ENCODE measurements at places on chromosomes 1 and 21. TPM values are rescaled to one million over a fixed set of nuclear protein-coding genes. Genes with fewer than 3 reads are reported as not detected.

The FCGR1A gene
- total RNA-seq, result not detected

GRCh38 chr1:184012187-184012586, 25.3 kb downstream of the COLGALT2 start:
- no peak for DNase-seq

- DNase-seq, result no peak
Measured at GRCh38 chr1:157995583-157996169, 2.2 kb downstream of the KIRREL1 start.

GRCh38 chr21:37513383-37513782, 146.8 kb downstream of the DYRK1A start:
- DNase-seq, result no peak

- DNase-seq, result no peak
Measured at GRCh38 chr1:83864991-83865390, 133.9 kb downstream of the TTLL7 start.

The TACSTD2 gene
- total RNA-seq, result not detected

- DNase-seq, result no peak
Measured at GRCh38 chr21:15275615-15276235, 210.9 kb upstream of the NRIP1 start.

The NTRK1 gene
- not detected for total RNA-seq

GRCh38 chr1:71885171-71885570, 397.2 kb downstream of the NEGR1 start:
- no peak for DNase-seq

DNA sequence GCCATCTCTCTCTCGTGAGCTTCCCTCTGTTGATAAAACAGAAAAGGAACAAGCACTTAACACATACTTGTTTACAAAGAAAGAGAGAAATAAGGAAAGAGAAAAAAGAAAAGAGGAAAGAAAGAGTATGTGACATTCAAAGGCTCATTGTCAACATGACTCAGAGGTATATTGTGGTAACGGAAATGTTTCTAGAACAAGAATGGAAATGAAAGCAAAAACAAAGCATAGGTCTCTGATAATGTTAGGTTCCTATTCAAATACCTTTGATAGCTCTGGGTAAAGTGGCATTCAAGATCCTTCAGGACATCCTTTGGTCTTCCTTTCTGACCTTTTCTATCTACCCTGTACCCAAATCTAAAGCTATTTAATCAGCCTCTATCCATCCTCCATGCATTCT, 67.4 kb upstream of the DMRTA2 start:
- DNase-seq, result no peak

The MR1 gene
- 5.0 TPM for total RNA-seq

DNA sequence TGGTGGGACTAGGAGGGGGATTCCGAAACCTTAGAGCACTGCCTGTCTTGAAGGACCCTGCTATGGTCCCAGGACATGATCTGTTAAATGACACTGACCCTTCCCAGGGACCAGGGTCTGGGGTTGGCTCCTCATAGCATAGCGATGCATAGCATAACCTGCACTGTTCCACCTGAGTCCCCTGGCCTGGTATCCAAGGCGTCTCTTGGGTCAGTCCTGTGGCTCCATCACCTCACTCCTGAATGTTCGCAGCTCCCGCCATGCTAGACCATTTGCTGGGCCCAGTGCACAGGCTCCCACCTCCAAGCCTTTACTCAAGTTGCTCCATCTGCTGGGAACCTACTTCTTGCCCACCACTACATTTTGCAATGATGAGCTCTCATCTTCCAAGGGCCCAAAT, 39.0 kb upstream of the MAGOH start:
- DNase-seq, result no peak

The CACYBP gene
- total RNA-seq, result 61.8 TPM

- DNase-seq, result no peak
Measured at GRCh38 chr1:190183588-190183987, 294.1 kb downstream of the BRINP3 start.

The RIMKLA gene
- total RNA-seq, result not detected

The ILDR2 gene
- total RNA-seq, result under 0.01 TPM

DNA sequence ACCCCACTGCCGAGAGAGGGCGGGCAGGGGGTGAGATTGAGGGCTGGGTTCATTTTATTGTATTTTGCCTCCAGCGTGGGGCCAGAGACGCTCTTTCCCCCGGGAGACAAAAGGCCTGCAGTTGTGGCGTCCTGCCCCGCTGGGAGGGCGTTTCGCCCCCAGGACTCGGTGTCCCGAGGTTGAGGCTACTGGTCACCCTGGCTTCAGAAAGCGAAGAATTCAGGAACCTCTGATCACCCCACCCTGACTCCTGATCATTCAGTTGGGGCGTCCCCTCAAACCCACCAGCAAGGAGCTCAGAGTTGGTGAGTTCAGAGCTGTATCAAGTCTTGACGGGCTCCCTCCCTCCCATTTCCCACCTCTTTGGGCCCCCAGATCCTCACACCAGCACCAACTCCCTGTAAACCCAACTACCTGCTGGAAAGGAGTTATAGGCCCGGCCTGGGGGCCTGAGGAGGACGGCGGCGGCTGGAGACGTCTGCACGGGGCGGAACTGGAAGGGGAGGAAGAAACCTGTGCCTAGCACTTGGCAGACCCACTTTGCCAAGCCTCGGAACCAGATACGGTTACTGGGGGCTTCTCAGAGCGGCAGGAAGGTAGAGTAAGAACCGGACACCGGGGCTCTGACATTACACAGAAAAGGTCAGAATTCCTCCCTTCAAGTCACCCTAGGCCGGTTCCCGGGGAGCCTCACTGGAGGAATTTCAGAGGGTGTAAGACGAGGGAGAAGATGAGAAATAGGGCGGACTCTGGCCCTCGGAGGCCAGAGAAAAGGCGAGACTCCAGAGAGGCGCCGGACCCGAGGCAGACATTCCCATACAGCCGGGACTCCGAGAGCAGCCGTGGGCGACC, 761 bp upstream of the PAX7 start:
- DNase-seq, result no peak

The PCP4L1 gene
- not detected for total RNA-seq

DNA sequence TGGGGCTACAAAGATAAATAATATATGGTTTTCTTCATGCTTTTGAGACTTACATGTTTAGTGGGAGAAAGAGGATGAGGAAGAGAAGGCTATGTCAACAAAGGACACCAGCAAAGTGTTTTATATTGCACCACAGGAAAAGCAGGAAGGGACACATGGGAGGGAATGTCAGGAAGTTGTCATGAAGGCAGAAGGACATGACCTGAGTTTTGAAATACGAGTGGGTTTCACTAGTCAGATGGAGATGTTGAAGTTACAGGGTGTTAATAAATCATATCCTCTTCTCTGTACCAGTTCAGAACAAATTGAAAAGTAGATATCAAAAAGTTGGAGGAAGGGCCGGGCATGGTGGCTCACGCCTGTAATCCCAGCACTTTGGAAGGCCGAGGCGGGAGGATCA, 18.2 kb upstream of the AGO1 start:
- no peak for DNase-seq

The CYP4A11 gene
- total RNA-seq, result not detected

DNA sequence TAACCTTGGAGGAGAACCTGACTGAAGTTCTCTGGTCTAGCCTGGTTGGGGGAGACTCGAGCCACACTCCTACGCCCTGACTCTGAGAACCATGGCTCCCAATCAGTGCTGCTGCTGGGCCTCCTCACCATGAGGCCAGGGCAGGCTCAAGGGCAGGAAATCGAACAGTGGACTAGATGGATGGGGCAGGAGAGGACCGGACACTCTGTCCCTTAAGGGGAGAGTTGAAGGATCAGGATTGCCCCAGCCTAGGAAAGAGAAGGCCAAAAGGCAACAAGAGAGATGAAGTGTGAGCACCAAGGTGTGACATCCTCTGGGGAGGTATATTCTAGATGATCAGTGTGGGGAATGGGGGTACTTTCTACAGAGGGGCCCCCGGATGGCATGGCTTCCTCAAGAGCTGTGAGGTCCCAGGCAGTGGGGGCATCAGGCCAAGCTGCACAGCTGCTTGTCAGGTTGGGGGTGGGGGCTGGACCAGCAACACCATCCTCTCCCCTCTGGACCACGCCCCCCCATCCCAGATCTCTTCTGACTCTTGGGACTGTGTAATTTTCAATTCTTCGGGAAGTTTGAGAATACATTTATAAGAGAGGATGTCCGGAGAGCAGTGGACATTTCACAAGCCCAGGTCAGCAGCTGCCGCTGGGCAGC, 34.0 kb downstream of the MX1 start:
- DNase-seq, result no peak

The HSD3B1 gene
- not detected for total RNA-seq

GRCh38 chr1:159602501-159602999, 14.9 kb downstream of the APCS start:
- no peak for DNase-seq

DNA sequence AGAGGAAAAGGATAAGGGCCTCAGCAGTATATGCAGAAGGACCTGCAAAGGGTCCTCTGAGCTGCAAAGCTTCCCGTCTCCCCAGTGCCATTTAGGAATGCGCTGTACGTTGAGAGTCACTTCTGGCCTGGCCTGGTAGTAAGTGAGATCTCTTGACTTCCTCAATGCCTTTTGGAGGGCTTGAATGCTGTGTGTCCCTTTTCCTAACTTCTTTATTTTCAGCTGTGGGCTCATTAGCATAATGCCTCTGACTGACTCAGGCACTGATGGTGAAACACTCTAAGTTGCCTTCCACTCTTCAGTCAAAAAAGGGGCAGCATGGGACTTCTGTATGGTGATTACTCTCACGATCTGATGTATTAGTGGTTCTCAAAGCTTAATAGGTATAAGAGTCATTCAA, 49.9 kb downstream of the XCL1 start:
- no peak for DNase-seq

DNA sequence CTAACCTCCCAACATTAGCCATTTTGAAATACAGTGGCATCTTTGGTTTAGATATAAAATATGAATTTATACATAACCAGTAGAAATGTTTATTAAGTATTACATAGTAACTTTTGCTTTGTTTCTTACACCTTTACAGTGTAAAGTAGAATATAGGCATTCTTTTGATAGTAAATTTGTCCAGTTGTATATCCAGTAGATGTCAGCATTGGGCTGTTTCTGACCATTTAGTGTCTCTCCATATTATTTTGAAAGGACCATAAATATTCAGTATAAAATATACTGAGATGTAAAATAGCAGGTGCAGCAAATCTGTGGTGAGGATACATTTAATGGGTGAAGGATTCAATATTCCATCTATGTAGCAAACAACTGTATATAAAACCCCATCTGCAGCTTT, 115.8 kb upstream of the ZRANB2 start:
- DNase-seq, result peak; percentile 25

- DNase-seq, result no peak
Measured at GRCh38 chr1:76313304-76313703, 238.8 kb downstream of the ST6GALNAC3 start.

The KCNE1 gene
- 0.90 TPM for total RNA-seq

The C8B gene
- not detected for total RNA-seq

- peak; percentile 43 for DNase-seq
Measured at GRCh38 chr1:205396967-205397616, 24.8 kb downstream of the LEMD1 start.

- no peak for DNase-seq
Measured at GRCh38 chr21:42648606-42649005, 4.8 kb upstream of the PDE9A start.

The EXO1 gene
- total RNA-seq, result 18.9 TPM

- peak; percentile 52 for DNase-seq
Measured at GRCh38 chr1:184545601-184546000, 158.8 kb downstream of the C1orf21 start.

DNA sequence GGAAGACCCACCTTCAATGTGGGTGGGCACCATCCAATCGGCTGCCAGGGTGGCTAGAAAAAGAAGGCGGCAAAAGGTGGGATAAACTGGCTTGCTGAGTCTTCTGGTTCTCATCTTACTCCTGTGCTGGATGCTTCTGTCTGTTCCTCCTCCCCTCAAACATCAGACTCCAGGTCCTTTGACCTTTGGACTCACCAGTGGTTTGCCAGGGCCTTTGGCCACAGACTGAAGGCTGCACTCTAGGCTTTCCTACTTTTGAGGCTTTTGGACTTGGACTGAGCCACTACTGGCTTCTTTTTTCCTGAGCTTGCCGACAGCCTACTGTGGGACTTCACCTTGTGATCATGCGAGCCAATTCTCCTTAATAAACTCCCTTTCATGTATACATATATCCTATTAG, 55.9 kb downstream of the VCAM1 start:
- DNase-seq, result no peak
